M059J (cell line): ENCODE measurements at places on chromosomes 12 and 14. TPM values are rescaled to one million over a fixed set of nuclear protein-coding genes. Genes with fewer than 3 reads are reported as not detected.

The PLEKHG7 gene
- not detected in 2 replicates for total RNA-seq

The DUSP16 gene
- total RNA-seq: 11.1 and 13.3 TPM in 2 replicates

The ERH gene
- 144 and 203 TPM in 2 replicates for total RNA-seq

The P3H3 gene
- total RNA-seq: 18.8 and 34.4 TPM in 2 replicates
